Left forelimb (tissue), 1 donor: ENCODE measurements at places on chromosomes 12 and 14.

DNA sequence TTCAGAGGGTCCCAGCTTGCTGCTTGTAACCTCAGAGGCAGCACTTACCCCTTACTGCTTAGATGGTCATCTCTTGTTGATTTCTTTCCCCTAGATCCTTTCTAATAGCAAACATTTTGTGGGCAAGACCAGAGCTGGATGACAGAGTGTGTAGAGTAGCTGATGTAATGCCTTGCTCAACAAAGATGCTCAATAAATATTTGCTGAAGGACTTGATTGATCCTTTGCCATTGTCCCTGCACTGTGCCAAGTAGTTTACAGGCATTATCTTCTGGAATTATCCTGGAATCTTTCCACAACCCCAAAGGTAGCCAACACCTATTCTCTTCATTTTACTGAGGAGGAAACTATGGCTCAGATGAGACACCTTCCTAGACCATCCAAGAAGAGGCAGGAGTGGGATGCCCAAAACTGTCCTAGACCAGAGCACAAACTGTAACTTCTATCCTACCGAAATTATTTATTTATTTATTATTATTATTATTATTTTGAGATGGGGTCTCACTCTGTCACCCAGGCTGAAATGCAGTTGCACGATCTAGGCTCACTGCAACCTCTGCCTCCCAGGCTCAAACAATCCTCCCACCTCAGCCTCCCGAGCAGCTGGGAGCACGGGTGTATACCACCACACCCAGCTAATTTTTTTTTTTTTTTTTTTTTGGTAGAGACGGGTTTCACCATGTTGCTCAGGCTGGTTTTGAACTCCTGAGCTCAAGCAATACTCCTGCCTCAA is 1.4 kb downstream of the MMAB start:
- no peak for DNase-seq

DNA sequence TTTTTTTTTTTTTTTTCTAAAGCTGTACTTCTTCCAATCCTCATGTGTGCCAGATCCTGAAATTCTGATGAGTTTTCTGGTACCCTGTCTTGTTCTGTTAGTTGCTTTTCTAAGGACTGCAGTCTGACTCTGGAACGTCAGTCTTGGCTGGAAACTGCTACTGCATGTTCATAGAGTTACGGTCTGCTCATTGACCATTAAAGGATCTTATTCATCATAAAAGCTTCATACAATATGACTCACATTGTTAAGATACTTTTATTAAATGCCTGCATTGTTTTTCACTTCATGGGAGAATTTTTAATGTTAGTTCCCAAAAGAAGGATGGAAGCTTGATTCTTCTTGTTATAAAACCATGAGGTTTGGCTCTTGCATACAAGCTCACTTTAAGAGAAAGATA is 233.6 kb downstream of the SYT10 start:
- DNase-seq: no peak

- DNase-seq: no peak
Observed at GRCh38 chr14:92613008-92613658, 99.6 kb downstream of the RIN3 start.

GRCh38 chr12:25830456-25830855 is 128.0 kb upstream of the RASSF8 start:
- DNase-seq: no peak

- DNase-seq: peak; percentile 65
Observed at GRCh38 chr14:41607966-41608663, 1.4 kb downstream of the LRFN5 start.

- no peak for DNase-seq
Observed at GRCh38 chr14:37021390-37021789, 151.0 kb downstream of the SLC25A21 start.

GRCh38 chr12:20489645-20490044 is 121.3 kb downstream of the PDE3A start:
- DNase-seq: no peak

DNA sequence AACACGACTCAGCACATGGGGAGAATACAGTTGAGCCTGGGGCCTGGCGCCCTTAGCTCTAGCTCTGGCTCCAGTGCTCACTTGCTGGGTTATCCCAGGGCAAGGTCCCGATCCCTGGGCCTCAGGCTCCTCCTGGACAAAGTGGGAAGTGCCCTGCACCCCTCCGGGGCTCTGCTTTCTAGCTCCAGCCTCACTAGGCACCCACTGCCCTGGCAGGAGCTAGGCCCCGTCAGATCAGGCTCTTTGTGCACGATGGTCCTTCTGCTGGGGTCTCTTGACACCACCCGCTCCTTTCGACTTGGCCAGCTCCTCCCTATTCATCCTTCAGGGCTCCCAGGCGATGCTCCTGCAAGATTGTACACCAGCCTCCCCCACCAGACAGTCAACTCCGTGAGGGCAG is 23.4 kb downstream of the NCKAP5L start:
- DNase-seq: no peak

GRCh38 chr12:54060975-54061778 is 7.5 kb downstream of the HOXC4 start:
- DNase-seq: no peak

- DNase-seq: no peak
Observed at GRCh38 chr12:96397756-96398423, 2.3 kb downstream of the CDK17 start.

DNA sequence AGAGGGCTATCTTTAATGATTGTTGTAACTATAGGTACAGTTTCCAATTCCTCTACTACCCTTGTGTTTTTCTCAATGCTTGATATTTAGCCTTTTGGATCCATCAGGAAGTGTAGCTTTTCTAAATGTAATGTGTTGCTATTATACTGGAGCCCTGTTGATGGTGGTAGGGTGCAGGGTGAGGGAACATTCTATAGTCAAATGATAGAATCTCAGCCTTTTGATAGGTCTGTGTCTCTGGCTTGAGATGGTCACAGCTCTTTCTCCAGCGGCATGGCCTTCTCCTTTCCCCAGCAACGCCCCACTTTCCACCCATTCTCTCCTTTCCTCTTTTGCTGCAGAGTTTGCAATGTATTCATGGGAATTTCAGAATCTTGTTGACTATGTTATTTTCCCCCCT is 398.6 kb downstream of the RERGL start:
- DNase-seq: no peak

DNA sequence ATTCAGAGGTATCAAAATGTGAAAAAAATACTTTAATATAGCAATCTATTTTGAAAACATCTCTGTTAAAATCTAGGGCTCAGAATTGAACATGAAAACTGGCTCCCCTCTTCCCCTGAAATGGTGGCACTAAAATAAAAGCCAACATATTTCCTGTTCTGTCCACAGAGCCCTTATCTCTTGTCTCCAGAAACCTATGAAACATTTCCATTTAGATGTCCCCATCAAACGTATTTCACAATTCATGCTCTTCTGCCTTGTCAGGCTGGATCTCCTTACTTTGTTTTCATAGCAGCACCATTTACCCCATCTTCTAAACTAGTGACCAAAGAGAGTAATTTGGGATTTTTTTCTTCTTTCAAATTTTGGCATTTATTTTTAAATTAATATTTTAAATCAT is 42.4 kb downstream of the PDE3A start:
- no peak for DNase-seq

- DNase-seq: no peak
Observed at GRCh38 chr12:75823475-75823874, 208.1 kb downstream of the PHLDA1 start.

DNA sequence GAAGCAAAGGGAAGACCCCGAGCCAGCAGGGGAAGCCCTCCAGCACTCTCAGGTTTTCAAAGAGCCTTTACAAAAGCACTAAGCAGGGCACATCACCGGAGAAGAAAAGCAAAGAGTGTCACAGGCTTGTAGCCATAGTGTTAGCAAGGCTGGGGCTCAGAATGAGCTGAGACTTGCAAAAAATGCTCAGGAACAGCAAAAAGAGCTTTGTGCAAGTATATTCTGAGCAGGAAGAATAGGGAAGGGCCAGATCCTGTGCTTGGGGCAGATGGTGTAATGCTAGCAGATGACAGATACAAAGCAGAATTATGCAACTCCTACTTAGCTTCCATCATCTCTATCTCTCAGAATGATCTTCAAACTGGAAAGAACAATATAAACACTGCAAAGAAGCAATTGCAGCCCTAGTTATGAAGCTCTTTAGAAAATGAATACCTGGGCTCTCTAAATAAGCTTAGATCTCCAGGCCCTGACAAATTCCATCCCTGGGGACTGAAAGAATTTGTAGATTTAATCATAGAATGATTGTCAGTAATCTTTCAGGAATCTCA is 23.7 kb upstream of the PARP11 start:
- no peak for DNase-seq

DNA sequence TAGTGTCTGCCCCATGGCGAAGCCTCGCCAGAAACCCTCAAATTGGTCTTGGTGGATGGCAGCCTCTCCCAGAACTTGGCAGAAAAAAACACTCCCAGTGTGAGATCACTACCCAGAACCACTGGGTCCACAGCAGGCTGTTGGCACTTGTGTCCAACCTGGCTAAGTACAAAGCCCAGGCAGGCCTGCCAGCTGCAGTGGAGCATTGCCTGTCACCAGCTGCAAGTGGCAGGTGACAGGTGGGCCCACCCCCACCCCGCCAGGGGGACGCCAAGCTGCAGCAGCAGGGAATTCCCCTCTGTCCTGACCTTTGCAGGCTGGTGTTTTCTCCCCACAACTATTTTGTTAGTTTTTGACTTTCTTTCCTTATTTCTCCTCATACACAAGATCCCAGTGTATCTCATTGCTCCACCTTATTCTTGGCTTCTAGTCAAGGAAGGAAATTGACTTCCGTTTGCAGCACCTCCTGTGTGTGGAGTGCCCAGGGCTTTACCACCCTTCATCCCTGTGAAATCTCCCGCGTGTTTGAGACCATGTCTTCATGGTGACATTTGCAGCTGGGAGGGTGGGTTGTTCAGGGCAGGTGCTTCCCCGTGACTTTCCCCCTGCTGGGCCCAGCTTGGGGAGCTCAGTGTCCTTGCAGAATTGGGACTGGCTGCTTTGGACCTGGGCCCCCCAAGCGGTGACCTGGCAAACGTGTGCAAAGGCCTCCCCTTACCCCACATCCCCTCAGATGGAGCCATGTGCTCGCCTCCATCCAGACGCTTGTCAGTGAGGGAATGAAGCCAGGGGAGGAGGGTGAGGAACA is 73.8 kb upstream of the RIN3 start:
- no peak for DNase-seq

DNA sequence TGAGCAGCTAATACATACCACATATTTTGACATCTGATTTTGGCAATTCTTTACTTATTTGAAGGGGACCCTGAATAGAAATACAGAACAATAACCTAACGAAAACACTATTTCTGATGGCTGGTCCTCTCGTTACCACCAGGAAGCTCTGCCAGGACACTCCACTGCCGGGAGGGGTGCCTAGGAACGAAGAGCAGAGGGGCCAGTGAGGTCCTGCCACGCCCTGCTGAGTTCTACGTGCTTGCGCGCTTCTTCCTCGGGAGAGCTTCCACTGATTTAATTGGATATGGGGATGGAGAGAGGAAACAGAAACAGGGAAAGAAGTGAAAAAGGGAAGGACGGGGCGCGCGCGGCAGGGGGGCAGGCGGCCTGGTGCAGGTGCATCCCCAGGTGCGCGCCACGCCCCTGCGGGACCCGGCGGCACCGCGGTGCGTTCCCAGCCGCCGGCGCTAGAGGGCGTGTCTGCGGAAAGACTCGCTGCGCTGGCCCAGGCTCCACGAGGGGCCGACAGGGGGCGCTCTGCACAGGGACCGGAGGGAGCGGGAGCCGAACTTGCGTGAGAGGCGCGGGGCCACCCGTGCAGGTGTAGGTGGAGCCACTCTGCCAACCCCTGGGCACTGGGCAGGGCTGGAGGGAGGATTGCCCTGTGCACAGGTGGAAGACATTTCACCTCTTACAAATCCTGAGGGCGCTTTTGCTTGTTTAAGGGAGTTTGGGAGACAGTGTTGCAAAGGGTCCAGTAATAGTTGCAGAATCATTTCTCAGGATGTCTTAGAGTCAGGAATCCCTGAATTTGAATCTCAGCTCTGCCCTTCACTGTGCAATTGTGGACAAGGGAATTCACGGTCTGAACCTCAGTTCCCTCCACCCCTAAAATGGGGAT is 986.3 kb upstream of the TMEM132C start:
- DNase-seq: no peak

DNA sequence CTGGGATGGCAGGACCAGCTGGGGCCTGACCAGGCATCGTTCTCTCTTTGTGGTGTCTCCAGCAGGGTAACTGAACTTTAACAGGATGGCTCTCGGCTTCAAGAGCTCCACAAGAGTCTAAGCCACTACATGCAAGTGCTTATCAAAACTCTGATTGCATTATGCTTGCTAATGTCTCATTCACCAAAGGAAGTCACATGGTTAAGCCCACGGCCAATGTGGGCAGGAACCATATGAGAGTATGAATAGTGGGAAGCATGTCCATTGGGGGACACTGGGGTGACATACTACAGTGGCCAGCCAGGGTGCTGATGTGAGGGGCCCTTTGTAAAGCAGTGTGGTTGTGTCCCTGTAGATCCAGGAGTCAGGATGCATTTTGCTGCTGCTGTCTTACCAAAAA is 35.0 kb upstream of the KCNA5 start:
- no peak for DNase-seq

DNA sequence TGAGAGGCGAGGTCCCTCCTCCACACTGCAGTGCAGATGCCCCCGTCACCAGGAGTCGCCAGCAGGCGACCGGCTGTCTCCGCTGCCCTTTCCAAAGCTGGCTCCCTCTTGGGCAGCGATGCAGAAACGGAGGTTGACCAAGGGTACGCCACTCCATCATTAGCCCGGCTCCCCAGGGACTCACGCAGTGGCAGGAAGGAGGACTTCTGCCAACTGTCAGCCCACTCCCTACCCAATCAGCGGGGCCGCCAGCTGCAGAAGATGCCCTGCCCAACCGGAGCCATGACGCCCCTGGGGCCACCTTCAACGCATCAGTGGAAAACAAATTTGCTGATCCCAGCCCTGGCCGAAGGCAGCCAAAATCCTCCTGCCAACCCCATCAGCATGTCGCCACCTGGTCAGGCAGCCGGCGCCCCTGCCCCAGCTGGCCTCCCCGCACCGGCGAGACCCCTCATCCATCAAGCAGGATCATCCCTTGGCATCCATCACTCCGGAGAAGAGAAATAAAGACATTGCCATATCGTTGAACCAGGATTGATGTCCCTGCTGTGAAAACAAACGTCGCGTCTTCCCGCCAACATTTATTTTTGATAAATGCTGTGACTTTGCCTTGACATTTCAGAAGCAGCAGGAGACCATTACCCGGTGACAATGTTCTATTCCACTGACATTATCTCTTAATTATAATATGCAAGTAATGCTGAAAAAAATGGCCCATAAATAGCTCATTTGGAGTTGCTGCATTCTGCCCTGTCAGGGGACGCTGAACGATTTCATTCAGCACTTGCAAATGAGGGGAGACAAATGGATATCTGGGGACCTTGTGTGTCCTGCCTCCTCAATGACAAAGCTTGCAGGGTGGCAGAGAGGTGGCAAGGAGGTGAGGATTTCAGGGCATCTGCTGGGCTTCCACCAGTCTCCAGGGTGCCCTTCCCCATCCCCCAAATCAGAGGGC is 105.1 kb downstream of the SCARB1 start:
- no peak for DNase-seq
